AG20443 (cell line): ENCODE measurements at places on chromosomes 16 and 17.

GRCh38 chr16:11583889-11584565, 2.7 kb downstream of the LITAF start:
- DNase-seq: no peak

DNA sequence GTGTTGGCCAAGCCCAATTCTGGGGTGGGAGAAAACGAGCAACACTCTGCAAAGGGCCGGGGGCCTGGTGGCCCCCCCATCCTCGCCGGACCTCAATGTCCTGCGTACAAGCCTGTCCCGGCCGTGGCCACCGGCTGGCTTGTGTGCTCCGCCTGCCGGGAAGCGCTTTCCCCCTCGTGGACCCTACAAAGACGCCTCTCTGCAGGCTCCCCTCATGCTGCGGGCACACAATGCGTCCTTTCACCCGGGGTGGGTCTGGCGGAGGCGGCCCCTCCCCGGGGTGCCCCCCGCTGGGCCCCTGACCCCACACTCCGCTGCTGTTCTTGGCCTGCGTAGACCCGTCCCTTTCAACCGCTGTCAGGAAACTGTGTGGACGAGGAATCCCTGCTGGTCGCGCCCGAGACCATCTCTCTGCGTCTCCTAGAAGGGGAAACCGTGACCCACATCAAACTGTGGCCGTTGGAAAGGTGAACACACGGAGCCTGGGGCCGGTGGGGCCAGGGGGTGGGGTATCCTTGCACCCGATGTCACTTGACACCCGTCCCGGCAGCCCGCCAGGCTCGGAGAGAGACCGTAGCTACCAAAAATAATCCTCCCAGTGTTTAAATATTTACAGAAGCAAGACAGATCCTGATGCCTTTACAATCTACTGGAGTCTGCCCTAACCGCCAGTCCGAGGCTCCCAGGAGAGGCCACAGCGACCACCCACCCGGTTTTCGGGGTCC, 43.6 kb downstream of the TBC1D16 start:
- no peak for DNase-seq

DNA sequence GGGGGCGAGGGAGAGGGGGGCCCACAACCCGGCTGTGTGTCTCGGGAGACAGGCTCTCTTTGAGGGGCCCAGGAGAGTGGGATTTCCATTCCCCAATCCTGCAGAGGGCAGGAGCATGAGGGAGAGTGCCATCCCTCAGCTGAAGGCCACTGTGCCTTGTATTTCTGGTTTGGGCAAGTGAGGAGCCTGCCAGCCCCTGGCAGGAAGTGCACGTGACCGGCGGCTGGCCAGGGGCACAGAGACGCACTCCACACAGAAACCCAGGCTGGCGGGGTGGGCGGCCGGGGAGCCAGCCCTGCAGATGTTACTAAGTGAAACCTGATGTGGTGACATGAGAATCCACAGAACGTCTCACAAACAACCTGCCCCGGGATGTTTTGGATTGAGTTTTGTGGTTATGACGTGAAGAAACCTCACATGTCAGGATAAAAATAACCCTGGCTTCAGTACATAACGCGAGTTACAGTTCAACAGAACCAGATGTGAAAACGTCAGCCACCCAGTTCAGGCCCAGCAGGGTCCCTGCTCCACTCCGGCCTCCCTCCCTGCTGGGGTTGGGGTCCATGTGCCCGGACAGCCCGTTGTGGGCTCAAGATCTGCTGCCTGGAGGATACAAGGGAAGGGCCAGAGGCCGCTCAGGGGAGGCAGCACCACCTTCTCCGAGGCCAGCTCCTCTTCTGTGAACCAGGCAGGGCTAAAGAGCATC, 51.7 kb upstream of the MTSS2 start:
- peak; percentile 93 for DNase-seq

DNA sequence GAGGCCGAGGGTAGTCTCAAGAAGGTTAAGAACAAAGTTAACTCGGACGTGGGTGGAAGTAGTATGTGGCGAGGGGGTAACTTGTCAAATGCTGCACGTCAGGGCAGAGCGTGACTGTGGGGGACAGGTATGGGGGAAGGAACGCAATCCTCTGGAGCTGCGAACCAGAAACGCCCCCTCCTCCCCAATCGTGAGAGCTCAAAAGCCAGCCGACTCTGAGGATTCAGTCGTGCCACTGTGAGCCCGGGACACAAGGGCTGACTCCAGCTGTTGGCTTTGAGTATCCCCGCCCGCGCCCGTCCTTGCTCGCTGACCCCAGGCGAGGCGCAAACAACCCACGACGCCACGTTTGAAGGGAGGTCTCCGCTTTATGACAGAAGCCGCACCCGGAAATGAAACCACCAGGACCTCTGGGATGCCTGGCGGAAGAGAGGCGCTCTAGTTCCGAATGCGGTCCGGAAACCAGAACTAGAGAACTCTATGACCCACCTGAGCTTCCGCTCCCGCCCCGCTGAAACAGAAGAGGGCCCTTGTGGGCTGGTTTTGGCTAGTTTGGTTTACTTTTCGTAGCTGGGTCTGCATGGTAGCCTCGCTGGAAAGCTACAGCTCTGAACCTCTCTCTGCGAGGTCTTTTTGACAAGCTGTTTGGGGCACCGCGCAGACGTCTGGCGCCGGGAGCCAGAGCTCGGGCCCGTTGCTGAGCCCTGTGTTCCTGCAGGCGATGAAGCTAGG, at the start of gene PEX12:
PEX12 (minus strand) TSS at position 375 of the 732 bp plus-strand sequence. CDS start 550 bp downstream, outside the sequence.
- peak; percentile 90 for DNase-seq

DNA sequence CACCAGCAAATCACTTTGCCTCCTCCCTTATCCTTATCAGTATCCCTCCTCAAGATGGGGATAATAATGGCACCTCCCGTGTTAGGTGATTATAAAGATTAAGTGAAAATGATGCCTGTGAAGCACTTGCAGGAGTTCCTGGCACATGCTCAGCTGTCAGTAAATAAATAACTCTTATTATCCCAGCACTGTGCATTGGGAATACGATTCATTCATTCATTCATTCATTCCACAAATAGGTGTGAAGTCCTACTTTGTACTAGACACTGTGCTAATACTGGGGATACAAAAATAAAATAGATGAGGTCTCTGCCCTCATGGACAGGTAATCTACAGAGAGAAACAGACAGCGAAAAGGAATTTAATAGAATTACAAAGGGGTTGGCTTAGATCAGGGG, 2.0 kb downstream of the XYLT2 start:
- DNase-seq: no peak

DNA sequence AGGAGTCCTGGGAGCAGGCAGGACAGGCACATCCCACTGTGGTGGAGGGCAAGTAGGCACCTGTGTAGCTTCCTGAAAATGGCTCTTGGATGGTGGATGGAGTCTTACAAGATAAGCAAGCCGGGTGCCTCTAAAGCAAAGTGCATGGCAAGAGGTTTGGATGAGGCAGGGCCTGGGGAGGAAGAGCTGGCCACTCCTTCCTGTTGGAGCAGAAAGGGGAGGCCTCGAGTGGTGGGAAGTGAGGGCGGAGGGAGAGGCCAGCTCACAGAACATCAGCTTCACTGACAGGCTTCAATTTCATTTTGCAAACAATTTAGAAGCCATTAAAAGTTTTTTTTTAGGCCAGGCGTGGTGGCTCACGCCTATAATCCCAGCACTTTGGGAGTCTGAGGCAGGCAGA, 31.0 kb downstream of the CD300A start:
- no peak for DNase-seq

GRCh38 chr16:17364319-17365210, 106.2 kb downstream of the XYLT1 start:
- peak; percentile 56 for DNase-seq

- no peak for DNase-seq
Observed at GRCh38 chr17:7367083-7367482, 12.1 kb downstream of the TMEM95 start.

DNA sequence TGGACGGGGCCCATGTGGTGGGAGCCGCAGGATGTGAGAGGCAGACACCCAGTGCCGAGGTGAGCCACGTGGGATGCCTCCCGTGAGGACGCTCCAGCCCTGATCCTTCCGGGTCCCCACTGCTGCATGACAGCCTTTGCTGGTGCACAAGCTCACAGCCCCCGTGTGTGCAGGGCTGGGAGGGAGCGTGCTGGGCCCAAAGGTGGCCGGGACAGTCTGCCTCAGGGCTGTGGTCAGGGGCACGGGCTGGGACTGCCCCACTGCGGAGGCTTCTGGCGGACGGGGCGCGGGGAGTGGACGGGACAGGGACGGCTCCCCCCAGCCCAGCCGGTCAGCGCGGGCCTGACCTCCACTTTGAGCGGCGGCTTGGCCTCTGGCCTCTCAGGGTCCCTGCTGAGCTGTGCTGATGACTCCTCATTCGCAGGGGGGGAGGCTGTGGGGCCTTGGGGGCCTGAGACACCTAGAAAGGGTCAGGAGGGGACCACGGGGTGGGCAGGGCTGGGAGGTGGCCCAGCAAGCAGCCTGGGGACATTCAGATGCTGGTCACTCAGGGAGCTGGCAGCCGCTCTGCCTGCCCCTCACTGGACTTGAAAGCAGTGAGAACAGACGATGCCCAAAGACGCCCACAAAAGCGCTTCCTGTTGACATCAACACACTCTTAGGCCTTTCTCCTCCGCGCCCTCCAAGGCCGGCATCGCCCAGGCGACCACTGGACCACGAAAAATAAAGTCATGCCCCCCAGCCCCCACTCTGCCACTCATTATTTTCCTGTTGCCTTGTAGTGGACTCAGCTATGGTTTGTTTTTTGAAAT, 9.3 kb upstream of the METRNL start:
- DNase-seq: no peak

GRCh38 chr17:45820052-45820780, 24.5 kb upstream of the SPPL2C start:
- no peak for DNase-seq

DNA sequence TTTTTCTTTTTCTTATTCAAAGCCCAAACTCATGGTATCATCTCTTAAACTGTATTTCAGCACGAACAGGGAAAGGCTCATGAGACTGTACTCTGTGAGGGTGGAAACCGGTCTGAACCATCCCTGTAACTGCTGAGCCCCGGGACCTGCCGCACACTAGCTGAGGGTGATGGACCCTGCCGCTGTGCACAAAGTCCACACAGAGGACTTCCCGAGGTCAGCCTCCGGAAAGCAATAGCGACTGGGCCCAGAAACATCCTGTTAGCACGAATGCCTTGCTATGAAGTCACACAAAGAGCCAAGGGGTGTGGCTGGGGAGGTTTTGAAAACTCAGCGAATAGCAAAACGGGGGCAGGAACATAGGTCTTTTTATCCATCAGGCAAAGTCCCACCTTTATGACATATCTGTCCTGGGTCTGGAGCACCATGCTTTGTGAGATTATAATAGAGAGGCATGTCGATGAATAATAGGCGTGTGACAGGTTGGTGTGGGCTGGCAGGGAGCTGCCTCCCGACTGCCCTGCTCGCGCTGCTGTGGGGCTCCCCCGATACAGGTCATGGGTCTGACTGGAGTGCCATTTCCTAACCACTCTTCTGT, 33.4 kb downstream of the CDK5R1 start:
- DNase-seq: peak; percentile 62

DNA sequence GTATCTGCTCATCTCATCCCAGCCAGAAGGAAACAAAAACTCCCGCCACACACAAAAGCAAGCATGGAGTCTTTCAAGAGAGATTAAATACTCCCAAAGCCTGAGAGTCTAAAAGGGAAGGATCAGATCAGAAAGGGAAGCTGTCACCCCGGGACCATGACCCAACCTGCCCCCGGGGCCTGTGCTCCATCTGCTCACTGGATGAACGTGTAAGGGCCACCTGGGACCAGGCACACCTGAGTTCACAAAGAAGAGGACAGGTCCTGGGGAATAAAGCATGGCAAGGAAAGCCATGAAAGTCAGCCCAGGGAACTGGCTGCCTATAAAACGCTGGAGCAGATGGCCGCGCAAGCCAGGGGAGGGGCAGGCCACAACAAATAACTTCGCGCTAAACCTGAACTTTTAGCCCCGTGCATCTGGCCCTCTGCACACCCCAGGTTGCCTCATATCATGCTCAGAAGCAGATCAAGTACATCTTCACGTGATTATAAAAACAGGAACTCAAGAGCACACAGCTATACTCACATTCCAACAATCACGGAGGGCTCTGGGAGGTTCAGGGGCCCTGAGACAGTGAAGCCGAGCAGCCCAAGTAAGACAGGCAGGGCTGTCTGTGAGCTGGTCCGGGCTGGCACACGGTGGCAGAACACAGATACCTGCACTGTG, 3.4 kb downstream of the TMEM11 start:
- no peak for DNase-seq

GRCh38 chr17:49297141-49297540, 64.9 kb downstream of the ZNF652 start:
- no peak for DNase-seq

DNA sequence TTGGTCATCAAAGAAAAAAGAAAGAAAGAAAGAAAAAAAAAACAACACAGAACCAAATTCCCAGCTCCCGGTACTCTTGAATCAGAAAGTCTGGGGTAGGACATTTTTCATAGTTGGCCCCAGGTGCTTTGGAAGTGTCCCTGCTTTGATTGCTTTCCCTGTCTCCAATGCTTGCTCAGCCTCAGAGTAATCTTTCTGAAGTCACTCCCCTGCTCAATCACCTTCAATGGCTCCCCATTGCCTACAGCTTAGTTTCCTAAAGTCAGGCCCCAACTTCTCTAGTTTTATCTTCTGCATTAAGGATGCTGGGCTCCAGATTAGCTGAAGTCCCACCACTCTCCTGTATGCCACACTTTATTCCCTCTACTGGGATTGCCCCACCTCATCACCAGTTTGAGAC, 17.1 kb downstream of the CNGB1 start:
- DNase-seq: no peak

GRCh38 chr16:89697616-89698331, 3.7 kb downstream of the SPATA2L start:
- no peak for DNase-seq

GRCh38 chr16:77450790-77451487, 16.1 kb upstream of the ADAMTS18 start:
- DNase-seq: peak; percentile 22

DNA sequence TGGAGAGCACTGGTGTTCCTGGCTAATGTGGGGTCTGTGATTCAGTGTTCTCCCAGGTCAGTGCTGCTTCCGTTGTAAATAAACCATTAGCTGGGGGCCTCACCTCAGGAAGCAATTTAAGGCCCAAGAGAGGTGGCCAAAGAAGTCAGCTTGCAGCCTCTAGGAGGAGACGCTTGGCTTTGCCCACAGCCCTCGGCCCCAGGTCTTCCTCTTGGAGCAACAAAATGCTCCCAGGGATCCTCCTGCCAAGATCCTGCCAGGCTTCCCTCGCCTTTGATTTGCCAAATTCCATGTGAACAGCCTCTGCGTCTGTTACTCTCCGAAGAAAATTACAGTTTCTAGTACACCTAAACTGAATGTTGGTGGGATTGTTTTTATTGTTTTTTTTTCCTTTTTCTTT, 62.4 kb upstream of the TBX2 start:
- no peak for DNase-seq
